ENCODE measurements at places on chromosomes 4 and X.

- no peak for DNase-seq
Observed at GRCh38 chr4:26905172-26905571, 44.5 kb downstream of the STIM2 start.

- peak; percentile 16 for DNase-seq
Observed at GRCh38 chr4:102684610-102685052, 76.1 kb downstream of the MANBA start.

GRCh38 chrX:14590693-14591424 lies 61.5 kb downstream of the GLRA2 start:
- DNase-seq = no peak

DNA sequence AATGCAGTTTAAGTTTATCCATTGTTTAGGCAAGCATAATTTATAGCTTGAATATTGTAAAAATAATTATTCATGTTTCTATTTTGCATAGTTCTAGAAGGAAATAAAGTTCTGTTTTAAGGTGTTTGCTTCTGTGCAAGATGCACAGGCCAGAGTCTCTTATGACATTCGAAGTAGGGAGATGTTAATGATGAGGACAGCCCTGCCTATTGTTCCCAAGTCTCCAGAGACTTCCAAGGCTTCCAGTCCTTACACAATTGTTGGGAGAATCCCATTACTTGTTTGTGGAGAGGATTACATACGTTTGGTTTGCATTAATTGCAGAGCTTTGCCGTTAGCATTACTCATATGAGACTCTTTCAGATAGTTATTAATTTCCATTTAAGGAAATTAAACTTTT lies 96.2 kb upstream of the ANK2 start:
- no peak for DNase-seq

- no peak for DNase-seq
Observed at GRCh38 chrX:146241902-146242301, 424.3 kb downstream of the SLITRK2 start.
